ENCODE measurements at places on chromosomes 5 and 9.

- DNase-seq: no peak
Measured at GRCh38 chr9:118596374-118597015, 772.7 kb downstream of the BRINP1 start.

- DNase-seq: no peak
Measured at GRCh38 chr5:79834754-79835714, 145.4 kb downstream of the CMYA5 start.

- DNase-seq: no peak
Measured at GRCh38 chr5:111227226-111227782, 3.1 kb downstream of the CAMK4 start.

DNA sequence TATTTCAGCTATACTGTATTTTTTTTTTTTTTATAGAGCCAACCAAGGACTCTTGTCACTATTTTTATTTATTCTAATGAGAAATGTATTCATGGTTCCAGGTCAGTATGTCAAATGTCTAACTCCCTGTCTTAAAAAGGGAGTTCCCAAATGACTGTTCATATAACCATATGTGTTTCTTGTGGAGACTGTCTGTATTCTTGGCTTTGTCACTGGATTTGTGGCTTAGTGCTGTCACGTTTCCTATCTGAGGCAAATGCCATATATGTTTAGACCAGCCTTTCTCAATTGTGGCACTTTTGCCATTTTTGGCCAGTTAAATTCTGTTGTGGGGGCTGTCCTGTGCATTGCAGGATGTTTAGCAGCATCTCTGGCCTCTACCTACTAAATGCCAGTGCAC, 3.1 kb downstream of the GCNT1 start:
- DNase-seq: no peak

- no peak for DNase-seq
Measured at GRCh38 chr5:87661784-87662566, 249.2 kb upstream of the CCNH start.

GRCh38 chr9:35044071-35044470, 28.4 kb downstream of the VCP start:
- DNase-seq: no peak

DNA sequence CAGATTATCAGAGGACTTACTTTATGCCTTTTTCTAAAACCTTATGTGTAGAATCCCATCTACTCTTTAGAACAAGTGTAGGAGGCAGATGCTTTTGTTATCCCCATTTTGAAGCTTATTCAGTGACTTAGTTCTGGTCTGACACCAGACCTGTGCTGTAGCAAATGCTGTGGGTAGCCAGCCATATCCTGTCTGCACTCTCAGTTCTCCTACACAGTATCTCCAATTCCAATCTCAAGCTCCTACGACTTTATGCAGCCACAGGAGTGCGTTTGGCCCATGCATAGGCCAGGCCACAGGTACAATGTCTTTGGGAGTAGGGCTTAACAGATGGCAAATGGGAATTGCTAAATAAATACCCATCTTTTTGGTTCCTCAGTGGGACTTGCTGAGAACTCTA, 292.6 kb downstream of the MCTP1 start:
- DNase-seq: no peak

Measured in kidney glomerular epithelial cell (primary cell).